ENCODE measurements at places on chromosomes 2 and 18.

- DNase-seq = no peak
- no peak overlapping the region for H3K27ac ChIP-seq
- H3K36me3 ChIP-seq = no peaks in the 10 kb centered on the region
- H3K27me3 ChIP-seq = no peaks in the 10 kb centered on the region
Observed at GRCh38 chr2:160225722-160226121, 25.6 kb upstream of the ITGB6 start.

DNA sequence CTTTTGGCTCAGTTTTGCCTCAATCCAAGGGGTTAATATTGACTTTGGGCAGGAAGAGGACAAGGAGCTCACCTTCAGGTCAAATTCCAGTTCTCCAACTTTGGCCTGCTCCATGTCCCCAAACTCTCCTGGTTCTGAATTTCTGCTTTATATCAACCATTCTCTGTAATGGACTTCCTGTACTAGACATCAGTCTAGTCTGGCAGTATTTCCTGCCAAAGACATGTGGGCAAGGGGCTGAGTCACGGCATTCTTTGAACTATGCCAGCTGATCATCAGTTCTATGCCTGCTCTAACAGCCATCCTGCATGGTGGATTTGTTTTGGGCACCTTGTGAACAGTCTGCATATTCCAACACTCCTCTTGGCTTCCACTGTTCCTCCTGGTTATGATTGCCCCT, 199.4 kb downstream of the ZEB2 start:
- no peak overlapping the region for H3K4me3 ChIP-seq
- no peak for DNase-seq
- H3K4me1 ChIP-seq = peaks cover 6% of the 10 kb centered on the region
- no peaks in the 10 kb centered on the region for H3K36me3 ChIP-seq
- H3K27me3 ChIP-seq = no peaks in the 10 kb centered on the region
- H3K27ac ChIP-seq = no peak overlapping the region

- H3K27ac ChIP-seq = no peak overlapping the region
- no peak for DNase-seq
- H3K36me3 ChIP-seq = no peaks in the 10 kb centered on the region
- no peaks in the 10 kb centered on the region for H3K4me1 ChIP-seq
Observed at GRCh38 chr2:51490576-51491234, 458.8 kb upstream of the NRXN1 start.

DNA sequence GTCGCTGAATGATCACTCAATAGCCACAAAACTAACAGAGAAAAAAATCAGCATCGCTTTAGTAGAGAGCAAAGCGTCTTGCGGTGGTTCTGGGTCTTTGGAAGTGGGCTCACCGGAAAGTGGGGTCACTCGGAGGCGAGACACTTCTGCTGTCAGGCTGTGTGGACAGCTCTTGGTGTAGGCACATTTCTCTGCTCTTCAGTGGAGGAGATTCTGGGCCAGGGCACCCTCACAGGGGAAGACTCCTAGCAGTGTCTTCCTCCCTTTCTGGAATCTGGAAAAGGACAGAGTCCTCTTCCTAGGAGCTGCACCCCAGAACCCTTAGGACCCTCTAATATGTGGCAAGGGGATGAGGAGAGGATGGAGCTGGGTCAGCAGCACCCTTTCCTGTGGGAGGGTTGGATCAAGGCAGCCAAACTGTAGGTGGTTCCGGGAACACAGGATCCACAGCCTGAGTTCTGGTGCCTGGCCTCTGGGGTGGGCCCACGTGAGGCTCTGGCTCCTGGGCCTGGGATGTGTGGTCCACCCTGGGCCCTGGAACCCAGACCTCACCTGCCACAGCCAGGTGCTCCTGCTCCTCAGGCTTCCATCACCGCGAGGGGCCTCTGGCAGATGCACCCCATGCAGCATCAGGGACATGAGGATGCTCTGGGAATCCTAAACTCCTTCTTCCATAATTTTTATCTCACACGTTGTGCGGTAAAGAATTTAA, 25.1 kb downstream of the GPR35 start:
- H3K4me1 ChIP-seq = no peaks in the 10 kb centered on the region
- H3K27ac ChIP-seq = no peak overlapping the region
- no peak overlapping the region for H3K4me3 ChIP-seq
- DNase-seq = no peak
- peaks cover 99% of the 10 kb centered on the region for H3K27me3 ChIP-seq

DNA sequence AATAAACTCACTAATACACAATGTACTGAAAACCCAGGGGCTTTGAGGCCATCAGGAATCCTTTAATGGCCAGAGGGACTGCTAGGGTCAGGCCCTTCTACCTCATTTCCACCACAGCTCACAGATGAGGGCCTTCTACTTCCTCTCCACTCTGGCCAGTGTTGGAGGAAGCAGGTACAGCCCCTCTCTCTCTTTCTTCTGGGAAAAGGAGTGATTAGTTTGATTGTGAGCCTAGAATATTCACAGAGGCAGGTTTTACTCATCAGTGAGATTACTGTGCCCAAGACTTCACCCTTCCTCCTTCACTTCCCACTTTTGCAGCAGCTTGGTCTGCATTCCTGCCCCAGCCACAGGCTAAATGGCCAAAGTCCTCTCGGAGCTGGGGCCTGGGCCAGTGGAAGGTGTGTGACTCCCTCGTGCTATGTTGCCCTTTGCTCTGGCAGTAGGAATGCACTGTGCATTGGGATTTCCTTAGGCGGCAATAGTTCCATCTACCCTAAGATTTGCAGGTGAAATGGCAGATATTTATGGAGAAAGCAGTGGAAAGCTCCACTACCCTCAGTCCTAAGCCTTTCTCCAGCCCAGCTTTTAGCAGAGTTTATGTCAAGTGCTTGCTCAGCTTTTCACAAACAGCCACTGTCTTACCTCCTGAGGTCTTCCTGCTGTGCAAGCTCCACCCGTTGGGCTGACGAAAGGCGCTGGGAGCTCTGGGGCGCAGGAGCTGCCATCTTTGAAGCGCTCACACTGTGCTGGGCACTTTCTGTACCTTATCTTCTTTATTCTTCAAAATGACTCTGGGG, 36.2 kb upstream of the YES1 start:
- H3K4me1 ChIP-seq = no peaks in the 10 kb centered on the region
- no peak overlapping the region for H3K4me3 ChIP-seq
- H3K27me3 ChIP-seq = no peaks in the 10 kb centered on the region

DNA sequence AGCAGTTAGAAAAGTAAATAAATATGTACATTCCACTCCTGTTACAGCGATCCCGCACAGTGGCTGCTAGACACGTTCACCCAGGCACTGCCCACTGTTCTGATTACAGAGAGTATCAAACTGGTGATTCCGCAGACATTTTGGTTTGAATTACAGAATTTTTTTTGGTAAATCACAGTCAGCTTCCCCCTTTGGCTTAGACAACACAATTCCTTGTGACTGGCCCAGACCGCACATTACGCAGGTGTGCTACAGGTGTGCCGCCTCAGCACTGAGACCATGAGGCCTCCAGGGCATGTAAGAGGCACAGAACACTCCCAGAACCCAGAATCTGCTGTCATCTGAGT, 112.3 kb downstream of the PXDN start:
- H3K27me3 ChIP-seq = peaks cover 14% of the 10 kb centered on the region
- H3K4me1 ChIP-seq = peaks cover 9% of the 10 kb centered on the region
- no peak overlapping the region for H3K4me3 ChIP-seq

- DNase-seq = no peak
- H3K4me3 ChIP-seq = no peak overlapping the region
- no peak overlapping the region for H3K27ac ChIP-seq
- H3K4me1 ChIP-seq = no peaks in the 10 kb centered on the region
- H3K36me3 ChIP-seq = no peaks in the 10 kb centered on the region
Observed at GRCh38 chr2:192827735-192828134, 633.0 kb upstream of the TMEFF2 start.

DNA sequence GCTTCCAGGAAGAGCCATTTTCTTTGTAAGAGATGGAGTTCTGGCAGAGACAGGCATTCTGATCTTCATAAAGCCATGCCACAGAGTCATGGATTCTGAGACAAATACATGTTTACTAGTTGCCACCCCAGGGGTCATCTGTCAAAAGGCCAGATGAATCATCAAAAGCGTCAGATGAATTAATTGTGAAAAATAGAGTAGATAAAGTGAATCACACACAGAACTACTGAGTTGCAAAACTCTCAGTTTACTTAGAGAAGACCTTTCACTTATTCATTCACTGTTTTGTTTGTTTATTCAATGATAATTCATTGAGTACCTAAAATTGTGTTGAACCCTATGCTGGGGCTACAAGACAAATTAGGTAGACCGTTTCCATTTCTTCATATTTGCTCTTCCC, 157.7 kb upstream of the SERPINE2 start:
- H3K27ac ChIP-seq = peak overlapping the region; percentile 46
- H3K4me1 ChIP-seq = peaks cover 3% of the 10 kb centered on the region
- H3K27me3 ChIP-seq = no peaks in the 10 kb centered on the region

DNA sequence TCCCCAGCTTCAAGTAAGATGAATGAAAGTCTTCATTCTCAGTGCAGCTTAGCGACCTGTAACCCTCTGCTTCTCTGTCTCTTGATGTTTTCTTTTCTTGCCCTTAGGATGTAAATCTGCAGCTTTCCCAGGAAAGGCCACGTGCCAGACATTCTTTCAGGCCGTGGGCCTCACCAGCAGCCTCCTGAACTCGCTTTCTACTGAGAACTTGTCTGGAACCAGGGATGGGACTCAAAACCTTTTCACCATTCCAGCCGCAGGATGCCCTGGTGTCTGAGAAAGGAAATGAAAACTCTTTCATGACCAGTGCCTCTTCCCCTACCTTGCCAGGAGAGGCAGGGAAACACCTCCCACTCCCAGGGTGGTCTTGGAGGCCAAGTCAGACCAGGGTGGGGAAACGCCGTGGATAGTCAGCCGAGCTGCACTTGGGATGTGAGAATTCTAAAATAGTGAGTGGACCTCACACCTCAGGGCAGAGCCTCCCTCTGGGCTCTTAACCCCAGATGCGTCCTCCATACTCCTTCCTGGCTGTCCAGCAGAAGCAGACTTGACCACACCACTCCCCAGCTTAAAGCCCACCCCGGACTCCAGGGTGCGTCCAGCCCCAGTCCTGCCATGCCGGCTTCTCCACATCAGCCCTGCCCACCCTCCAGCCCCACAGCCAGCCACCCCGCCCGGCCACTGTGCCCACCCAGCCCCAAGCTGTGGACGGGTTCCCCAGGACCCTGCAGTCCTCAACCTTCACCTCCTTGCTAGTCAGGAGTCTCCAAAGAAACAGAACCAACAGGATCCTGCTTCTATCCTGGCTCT, 115.5 kb downstream of the TWIST2 start:
- H3K27ac ChIP-seq = no peak overlapping the region
- H3K4me3 ChIP-seq = no peak overlapping the region
- peaks cover 51% of the 10 kb centered on the region for H3K27me3 ChIP-seq
- H3K36me3 ChIP-seq = no peaks in the 10 kb centered on the region
- no peak for DNase-seq

DNA sequence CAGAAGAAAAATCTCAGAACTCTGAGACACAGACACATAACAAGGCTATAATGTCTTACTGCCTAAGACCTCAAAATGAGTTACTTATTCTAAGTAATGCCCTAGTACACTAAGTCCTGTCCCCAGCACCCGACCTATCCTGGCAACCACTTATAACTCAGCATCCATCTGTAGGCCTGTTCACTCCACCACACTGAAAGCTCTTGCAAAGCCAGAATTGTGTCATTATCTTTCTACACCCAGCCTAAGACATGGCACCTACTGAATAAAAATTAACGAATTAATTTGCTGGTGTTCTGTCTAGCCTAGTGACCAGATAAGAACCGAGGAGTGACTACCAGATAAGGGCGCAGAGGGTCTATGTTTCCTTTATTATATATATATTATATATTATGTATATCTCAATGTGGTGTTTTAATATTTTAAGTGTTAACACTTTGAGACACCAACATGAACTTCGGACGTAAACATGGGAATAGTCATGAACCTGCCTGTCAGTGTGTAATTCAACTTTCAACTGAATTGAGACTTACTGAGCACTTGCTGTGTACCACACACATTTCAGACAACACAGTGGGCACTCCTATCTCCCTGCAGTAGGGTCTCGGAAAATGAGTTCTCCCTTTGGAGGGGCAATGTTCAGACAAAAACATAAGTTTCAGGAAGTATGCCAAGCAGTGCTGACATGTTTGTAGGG, 27.7 kb downstream of the TMEM131 start:
- no peak overlapping the region for H3K27ac ChIP-seq
- no peak for DNase-seq
- H3K36me3 ChIP-seq = no peaks in the 10 kb centered on the region
- H3K27me3 ChIP-seq = no peaks in the 10 kb centered on the region
- no peak overlapping the region for H3K4me3 ChIP-seq
- peaks cover 80% of the 10 kb centered on the region for H3K4me1 ChIP-seq

DNA sequence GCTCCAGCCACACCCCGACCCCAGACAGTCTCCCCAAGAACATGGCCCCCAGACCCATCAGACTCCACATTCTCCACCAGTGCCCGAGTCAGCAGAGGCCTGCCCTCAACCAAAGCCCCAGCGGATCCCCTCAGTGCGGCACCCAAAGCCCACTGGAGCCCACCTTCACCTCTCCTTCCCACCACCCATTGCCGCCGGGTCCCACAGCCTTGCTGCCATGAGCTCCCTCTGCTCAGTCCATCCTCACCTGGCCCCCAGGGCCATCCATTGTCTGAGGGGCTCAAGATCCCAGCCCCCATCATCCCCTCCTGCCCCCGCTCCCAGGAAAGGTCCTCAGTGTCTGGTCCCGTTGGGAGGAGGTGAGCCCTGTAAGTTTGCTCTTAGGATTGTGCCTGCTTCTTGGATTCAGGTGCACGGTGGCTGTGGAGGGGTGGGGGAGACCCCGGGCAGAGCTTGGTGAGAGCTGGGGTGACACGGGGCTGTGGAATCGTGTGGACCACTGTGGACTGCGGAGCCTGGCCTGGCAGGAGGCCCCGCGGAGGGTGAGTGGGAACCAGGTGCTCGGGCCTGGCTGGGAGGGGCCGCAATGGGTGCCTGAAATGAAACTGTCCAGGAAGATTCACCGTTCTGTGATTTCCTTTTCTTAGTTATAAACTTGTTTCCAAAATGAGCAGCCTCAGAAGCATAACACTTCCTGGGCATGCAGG, 32.7 kb upstream of the GPC1 start:
- no peaks in the 10 kb centered on the region for H3K36me3 ChIP-seq
- peaks cover 11% of the 10 kb centered on the region for H3K27me3 ChIP-seq
- no peak overlapping the region for H3K4me3 ChIP-seq
- H3K27ac ChIP-seq = no peak overlapping the region
- H3K4me1 ChIP-seq = no peaks in the 10 kb centered on the region

Measured in left ventricle myocardium inferior (tissue), 1 donor.